Activated CD4-positive, alpha-beta T cell treated with anti-CD3 and anti-CD28 coated beads for 36 hours (primary cell): ENCODE measurements at places on chromosomes 16 and 17. TPM values are rescaled to one million over a fixed set of nuclear protein-coding genes. Genes with fewer than 3 reads are reported as not detected.

CDRT4 gene
- total RNA-seq = 3.6 TPM

GRCh38 chr17:5128905-5129535, 13.2 kb downstream of the USP6 start:
- no peaks in the 10 kb centered on the region for H3K4me1 ChIP-seq
- H3K27ac ChIP-seq = no peak overlapping the region
- no peak for DNase-seq

GRCh38 chr17:47840001-47840741, 902 bp downstream of the SCRN2 start:
- peak overlapping the region; percentile 99 for H3K4me3 ChIP-seq
- peaks cover 30% of the 10 kb centered on the region for H3K4me1 ChIP-seq
- peaks cover 9% of the 10 kb centered on the region for H3K27me3 ChIP-seq
- H3K36me3 ChIP-seq = peaks cover 1% of the 10 kb centered on the region

CES5A gene
- total RNA-seq = not detected

DNA sequence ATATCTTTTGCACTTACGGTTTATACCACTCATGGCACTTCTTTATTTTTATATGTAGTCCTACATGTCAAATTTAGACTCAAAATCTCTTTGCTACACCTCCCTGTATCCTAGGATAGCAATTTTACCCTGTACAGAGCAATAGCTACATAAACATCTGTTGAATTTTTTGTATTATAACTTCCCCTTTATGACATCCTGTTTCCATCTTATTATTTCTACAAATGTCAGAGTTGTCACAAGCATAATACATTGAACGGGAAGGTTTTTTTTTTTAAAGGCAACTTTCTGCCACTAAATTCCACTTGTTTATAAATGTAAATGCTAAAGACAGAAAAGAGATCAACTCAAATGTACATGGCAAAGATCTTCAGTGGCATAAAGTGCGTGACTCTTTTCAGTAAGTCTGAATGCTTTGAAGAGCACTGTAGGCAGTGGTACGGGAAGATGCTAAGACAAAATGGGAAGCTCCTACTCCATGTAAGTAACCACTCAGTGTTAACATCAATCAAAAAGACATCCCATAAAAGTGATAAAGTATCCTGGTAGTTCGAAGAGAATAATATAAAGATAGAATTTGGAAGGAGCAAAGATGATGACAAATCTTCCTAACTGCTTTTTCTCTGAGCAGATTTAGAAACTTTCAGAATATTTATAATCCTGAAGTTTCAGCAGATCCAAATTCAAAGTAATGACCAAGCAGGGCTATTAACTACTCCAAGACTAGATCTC, 26.8 kb downstream of the GNA13 start:
- peaks cover 32% of the 10 kb centered on the region for H3K36me3 ChIP-seq
- H3K4me3 ChIP-seq = no peak overlapping the region
- peak overlapping the region; percentile 75 for H3K27ac ChIP-seq
- H3K27me3 ChIP-seq = no peaks in the 10 kb centered on the region
- no peak for DNase-seq

DNA sequence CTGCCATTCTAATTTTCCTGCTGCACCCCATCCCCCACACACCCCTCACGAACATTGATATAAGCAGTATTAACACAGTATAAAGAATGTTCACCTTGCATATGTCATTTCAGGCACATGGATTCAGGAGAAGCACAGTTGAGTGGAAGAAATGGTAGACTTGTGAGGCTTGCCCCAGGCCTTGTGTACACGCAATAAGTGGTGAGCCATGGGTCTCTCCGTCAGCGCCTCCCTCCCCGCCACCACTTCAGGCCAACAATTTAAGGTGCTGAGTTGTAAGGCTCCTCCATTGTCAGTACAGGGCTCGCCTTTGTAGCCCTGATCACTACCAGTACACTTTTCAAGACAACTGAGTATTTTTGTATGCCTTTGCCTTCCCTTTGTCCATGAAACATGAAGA, 12.2 kb upstream of the CLEC18C start:
- no peak overlapping the region for H3K4me3 ChIP-seq
- DNase-seq = no peak
- H3K27ac ChIP-seq = peak overlapping the region; percentile 11
- H3K27me3 ChIP-seq = no peaks in the 10 kb centered on the region
- H3K4me1 ChIP-seq = no peaks in the 10 kb centered on the region
- H3K36me3 ChIP-seq = peaks cover 12% of the 10 kb centered on the region

WNT3 gene
- total RNA-seq = 0.12 TPM

- H3K27me3 ChIP-seq = no peaks in the 10 kb centered on the region
- DNase-seq = no peak
- H3K36me3 ChIP-seq = peaks cover 12% of the 10 kb centered on the region
- peaks cover 74% of the 10 kb centered on the region for H3K4me1 ChIP-seq
- peak overlapping the region; percentile 9 for H3K4me3 ChIP-seq
Measured at GRCh38 chr17:67431249-67432015, 54.4 kb downstream of the PITPNC1 start.

DNA sequence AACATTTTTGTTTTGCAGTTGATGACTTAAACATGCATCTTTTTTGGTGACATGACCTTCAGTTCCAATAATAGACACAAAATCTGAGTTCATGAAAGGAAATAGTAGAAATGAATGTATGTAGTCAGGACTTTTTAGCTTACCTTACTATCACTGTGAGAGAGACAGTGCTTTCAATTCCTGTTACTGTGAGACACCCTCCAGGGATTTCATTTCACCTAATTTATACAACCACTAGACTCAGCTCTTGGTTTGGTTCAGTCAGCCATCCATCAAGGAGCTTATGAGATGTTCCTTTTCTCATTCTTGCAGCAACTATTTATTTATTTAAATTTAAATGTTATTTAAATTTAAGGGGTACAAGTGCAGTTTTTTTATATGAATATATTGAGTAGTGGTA, 77.9 kb downstream of the MAP2K4 start:
- H3K4me1 ChIP-seq = no peaks in the 10 kb centered on the region
- no peak for DNase-seq
- H3K27ac ChIP-seq = no peak overlapping the region

TP53TG3D gene
- total RNA-seq = 0.42 TPM

DNA sequence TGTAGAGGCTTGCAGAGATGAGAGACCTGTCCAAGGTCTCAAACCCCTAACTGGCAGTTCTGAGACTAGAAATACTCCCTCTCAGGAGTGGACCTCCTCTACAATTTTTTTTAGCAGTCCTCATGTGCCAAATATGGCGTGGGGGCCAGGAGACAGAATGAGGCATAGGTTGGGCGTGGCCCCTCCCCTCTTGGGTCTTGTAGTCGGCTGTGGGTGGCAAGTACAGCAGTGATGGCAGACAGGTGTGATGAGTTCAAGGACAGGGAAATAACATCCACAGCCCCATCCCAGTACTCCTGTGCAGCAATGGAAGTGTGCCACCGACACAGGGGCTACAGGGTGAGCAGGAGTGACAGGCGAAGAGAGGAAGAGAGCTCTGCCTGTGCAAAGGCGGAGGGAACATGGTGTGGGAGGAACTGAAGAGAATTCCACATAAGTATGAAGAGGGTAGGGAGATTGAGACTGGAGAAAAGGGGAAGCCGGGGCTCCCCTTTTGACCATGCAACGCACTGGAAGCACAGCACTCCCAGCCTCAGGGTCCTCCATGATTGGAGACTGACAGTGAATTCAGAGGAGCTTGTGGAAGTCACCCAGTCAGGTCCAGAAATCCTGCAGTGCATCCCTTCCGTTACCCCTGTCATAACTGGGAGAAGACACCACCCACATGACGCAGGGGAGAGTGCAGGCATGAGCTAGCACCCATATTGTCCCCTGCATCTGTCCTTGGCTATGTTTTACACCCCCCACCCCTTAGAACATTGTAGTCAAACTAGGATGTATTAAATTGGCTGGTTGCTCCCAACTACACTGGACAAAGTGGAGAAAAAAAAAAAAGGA, 14.8 kb upstream of the CETP start:
- peaks cover 41% of the 10 kb centered on the region for H3K36me3 ChIP-seq
- H3K27me3 ChIP-seq = no peaks in the 10 kb centered on the region
- DNase-seq = peak; percentile 36
- no peak overlapping the region for H3K4me3 ChIP-seq
- H3K4me1 ChIP-seq = peaks cover 57% of the 10 kb centered on the region

GRCh38 chr16:86215233-86215978, 294.9 kb upstream of the FOXF1 start:
- no peaks in the 10 kb centered on the region for H3K4me1 ChIP-seq
- no peak for DNase-seq
- no peak overlapping the region for H3K4me3 ChIP-seq
- H3K27ac ChIP-seq = no peak overlapping the region
- no peaks in the 10 kb centered on the region for H3K36me3 ChIP-seq

- DNase-seq = peak; percentile 46
- H3K36me3 ChIP-seq = no peaks in the 10 kb centered on the region
- peak overlapping the region; percentile 69 for H3K4me3 ChIP-seq
- no peak overlapping the region for H3K27ac ChIP-seq
- H3K4me1 ChIP-seq = peaks cover 16% of the 10 kb centered on the region
Measured at GRCh38 chr16:14302399-14303181, 231.5 kb downstream of the MRTFB start.

PYCARD gene
- total RNA-seq = 5.7 TPM

DNA sequence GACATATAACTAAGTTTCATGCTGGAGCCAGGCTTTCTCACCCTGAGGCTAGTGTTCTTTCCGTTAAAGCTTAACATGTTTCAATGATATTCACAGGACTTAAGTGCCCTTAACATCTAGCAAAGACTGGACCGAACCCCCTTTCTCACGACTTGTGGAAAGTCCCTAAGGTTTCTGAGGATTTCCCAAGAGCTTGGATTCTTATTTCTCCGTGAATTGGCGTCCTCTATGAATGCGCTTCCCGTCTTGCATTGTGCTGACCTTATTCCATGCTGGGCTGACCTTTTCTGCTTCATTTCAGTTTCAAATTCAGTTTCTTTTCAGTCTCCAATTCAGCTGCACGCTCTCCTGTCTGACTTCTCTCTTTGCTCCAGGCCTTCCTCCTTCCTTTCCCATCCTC, 206.4 kb downstream of the HS3ST3A1 start:
- no peak for DNase-seq
- H3K27ac ChIP-seq = no peak overlapping the region
- no peak overlapping the region for H3K4me3 ChIP-seq
- H3K4me1 ChIP-seq = no peaks in the 10 kb centered on the region

DNA sequence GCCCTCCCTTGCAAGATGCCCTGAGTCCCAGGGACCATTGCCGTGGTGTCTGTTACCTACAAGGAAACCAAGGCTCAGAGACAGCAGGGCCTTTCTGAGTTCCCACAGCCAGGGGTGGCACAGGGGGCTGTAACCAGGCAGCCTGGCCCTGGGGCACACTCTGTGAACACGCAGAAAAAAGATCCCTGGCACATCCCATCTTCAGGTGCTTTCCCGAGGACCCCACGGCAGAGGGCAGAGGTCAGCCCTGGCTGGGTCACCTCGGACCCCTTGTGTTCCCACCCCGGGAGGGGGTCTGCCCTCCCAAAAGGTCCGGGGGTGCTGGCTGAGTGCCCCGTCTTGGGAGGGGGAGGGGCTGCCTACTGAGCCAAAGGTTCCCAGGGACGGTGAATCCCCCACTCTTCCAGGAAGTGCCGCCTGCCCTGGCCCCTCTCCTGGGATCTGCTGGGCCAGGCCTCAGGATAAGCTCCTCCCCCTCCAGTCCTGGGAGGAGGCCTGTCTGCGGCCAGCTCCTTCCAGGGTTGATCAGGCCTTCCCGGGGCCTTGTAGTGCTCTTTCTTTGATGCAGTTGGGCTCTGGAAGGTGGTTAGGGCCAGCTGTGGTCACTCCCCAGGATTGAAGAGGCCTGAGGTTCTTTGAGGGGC, 8.1 kb downstream of the GLIS2 start:
- no peaks in the 10 kb centered on the region for H3K36me3 ChIP-seq
- H3K4me3 ChIP-seq = no peak overlapping the region

DNA sequence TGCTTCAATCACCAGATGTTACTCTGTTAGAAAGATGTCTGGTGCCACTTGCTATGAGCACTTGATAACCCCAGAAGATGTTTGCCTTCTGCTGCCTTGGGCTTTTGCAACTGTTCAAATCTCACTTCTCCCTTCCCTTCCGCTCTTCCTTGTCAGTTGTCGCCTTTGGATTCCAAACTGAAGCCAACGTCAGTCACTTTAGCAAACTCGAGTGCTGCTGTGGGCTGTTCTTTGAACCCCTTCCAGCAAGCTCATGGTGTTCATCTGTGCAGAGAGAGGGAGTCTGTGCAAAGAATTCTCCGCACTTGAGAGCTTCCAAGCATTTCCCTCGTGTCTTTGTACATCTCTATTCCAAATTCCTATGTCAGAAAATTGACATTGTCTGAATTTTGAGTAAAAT, 879.4 kb downstream of the CDH11 start:
- no peaks in the 10 kb centered on the region for H3K36me3 ChIP-seq
- no peaks in the 10 kb centered on the region for H3K4me1 ChIP-seq
- H3K27me3 ChIP-seq = no peaks in the 10 kb centered on the region

GRCh38 chr17:77042476-77043231, 98.1 kb upstream of the SEC14L1 start:
- no peak for DNase-seq
- no peak overlapping the region for H3K27ac ChIP-seq
- no peak overlapping the region for H3K4me3 ChIP-seq
- H3K36me3 ChIP-seq = no peaks in the 10 kb centered on the region

DNA sequence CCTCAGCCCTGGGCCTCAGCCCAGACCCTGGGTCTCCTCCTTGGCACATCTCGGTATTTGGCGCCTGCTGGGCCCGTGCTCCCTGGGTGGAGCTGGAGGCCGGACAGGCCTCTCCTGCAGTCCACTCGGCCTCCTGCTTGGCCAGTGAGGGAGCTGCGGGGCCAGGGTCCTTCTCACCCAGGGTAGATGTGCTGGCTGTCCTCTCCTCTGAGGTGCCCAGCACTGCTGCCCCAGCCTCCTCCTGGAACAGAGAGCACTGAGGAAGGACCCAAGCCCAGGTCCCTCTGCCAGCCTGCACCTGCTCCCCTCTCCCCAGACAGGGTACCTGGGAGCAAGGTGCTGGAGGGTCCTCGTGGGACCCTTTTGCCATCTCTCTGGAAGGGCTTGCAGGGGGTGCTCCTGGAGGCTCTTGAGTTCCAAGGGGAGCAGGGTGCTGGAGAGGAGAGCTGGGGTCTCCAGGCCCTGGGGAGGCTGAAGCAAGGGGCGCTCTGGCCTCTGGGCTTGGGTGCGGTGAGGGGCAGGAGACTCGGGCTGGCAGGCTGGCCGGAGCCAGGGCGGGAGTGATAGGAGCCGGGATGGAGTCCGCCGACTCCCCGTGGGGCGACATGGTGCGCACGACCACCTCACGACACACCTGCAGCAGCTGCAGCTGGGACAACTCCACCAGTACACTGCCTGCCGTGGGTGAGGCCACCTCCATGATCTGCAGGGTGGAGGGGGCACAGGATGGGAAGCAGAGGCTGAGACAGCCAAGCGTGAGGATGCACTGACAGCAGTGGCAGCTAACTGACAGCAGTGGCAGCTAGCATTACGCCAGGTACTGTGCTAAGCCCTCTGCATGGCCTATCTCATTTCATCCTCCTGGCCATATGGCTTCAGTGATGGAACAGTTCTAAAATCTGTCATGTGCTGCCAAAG, 17.8 kb downstream of the TSPOAP1 start:
- H3K27me3 ChIP-seq = no peaks in the 10 kb centered on the region
- H3K4me1 ChIP-seq = no peaks in the 10 kb centered on the region
- H3K4me3 ChIP-seq = no peak overlapping the region
- peaks cover 2% of the 10 kb centered on the region for H3K36me3 ChIP-seq
